ENCODE measurements at places on chromosomes 12 and 14.

GRCh38 chr12:132597333-132598316, 12.8 kb downstream of the LRCOL1 start:
- DNase-seq, result no peak

DNA sequence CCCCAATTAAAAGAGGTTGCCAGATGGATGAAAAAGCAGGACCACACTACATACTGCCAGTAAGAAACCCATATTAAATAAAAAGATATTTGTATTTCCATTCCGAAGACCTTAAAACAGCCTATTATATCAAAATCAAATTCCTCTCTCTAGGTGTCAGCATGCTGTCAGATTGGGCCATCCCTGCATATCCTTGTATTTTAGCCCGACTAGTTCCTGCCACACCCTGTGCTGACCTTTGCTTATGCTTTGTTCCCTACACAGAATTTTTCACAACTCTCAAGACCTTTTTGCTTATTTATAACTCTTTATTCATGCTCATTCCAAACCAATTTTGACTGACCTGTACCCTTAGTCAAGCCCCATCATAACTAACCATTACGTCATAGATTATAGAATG, 12.8 kb downstream of the GSKIP start:
- no peak for DNase-seq

DNA sequence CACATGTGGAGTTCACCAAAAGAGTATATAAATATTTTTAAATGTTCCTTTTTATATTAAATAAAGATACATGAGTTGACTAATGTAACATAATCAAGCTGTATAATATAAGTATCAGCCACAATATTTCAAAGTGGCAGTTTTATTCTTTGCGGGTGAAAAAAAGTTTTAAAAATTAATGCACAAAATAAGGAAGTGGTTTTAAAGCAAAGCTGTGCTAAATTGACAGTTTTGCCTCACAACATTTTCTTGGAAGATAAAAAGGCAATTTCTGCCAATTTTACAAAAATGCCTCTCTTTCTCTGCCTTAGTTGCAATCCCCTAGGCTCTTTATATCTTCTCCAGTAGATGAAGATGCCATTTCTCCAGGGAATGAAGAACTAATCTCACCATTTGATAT, 719.1 kb downstream of the C12orf50 start:
- DNase-seq, result no peak

DNA sequence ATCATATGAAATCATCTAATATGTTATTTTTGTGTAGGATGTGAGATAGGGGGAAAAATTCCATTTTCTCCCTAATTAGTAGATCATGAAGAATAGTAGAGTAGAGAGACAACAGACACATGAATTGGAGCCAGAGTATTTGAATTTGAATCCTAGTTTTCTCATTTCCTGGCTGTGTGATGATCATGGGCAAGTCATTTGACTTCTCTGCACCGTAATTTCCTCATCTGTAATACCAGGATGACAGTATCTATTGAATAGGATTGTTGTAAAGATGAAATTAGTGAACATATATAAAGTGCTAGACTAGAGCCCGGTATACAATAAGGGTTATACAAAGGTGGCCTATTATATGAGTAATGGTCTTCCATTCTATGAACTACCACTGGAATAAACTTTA, 32.2 kb upstream of the PLXNC1 start:
- no peak for DNase-seq

GRCh38 chr12:14695715-14696141, 671 bp downstream of the GUCY2C start:
- no peak for DNase-seq

DNA sequence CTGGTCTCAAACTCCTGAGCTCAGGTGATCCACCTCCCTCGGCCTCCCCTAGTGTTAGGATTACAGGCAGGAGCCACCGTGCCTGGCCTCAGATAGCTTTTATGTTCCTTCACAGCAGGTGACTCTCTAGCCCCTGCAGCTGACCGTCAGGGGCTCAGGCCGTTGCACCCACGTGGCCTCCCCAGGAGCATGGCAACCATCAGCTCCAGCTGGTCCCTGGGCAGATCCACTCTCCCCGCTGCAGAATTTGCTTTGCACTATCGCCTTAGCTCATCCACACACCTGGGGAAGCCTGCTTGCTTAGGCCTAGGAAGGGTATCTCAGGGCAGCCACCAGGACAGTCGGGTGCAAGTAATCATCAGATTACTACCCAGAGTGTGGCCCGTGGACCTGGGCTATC, 62.6 kb downstream of the TSPAN9 start:
- no peak for DNase-seq

- DNase-seq, result no peak
Measured at GRCh38 chr14:24066496-24067132, 4.7 kb upstream of the CPNE6 start.

DNA sequence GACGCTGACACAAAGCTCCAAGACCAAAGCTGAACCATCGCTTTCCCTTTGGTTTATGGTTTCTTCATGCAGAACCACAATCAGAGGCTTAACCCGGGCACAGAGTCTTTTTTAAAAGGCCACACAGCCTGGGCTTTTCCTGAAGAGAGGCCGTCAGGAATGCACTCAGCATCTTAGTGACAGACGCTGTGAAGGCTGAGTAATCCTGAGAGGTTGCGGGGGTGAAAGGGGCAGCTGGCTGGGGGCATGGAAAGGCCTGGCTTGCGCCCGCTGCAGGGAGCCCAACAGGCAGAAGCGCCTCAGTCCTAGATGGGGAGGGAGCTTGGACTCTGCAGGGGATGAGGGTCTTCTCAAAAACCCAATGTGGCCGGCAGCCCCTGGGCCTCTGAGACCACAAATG, 13.6 kb downstream of the CTDSP2 start:
- DNase-seq, result no peak

DNA sequence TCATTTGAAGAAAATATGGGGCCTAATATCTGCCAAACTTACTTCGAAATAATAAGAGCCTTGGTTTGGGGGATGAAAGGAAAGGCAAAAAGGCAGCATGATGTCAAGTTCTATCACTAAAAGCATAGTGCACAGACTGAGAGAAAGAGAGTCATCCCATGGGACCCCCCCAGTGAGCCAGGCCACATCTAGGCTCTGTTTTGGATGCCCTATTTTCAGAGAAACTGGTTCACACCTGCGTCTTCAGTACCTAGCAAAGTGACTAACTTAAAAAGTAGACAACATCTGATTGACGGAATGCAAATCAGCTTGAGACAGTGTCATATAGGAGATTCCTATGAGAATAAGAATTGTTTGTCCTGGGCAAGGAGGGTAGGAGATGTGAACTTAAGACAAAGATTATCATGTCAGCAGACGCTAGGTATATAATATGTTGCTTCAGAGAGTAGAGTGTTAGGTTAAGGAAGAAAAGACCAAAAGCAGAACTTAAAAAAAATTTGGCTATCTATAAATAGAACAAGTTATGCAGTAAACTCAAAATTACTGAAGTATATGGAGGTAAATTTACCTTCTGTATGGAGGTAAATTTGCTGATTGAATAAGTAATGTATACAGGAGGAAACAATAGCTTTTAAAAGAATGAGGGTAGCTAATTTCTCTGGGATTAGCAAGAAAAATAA, 148.2 kb downstream of the SLC41A2 start:
- no peak for DNase-seq

GRCh38 chr12:116620492-116621191, 61.5 kb downstream of the MAP1LC3B2 start:
- DNase-seq, result no peak

DNA sequence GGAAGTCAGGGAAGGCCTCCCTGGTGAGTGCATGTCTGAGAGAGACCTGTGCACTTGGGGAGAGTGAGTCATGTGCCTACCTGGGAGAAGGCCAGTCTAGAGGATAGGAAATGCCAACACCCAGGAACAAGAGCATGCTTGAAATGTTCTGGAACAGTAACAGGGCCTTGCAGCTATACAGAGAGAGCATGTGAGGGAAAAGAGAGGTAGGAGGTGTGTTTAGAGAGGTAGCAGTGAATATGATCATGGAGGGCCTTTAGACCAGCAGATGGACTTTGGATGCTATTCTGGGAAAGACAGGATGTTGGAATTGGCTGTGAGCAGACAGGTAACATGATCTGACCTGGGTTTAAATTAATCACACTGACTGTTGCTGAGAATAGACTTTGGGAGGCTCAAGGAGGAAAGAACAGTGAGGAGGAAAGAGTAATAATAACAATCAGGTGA, 1143.6 kb downstream of the FLRT2 start:
- no peak for DNase-seq

DNA sequence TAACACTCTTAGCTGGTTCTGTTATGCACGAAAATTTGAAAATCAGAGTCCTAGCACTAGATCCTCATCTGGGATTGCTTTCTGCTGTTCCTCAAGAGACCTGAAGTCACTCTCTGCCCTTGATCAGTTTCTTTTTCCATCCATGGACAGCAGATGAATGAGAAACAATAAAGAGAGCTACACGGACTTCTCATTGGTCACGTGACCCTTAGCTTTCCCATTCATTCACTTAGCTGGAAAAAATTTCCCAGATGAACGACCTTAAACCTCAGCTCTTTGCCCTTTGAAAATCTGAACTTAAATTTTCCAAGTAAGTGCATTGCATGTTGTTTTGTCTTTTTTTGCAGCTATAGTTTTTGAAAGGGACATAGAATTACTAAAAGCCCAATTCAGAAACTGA, 27.2 kb upstream of the RGS6 start:
- no peak for DNase-seq

GRCh38 chr14:67515386-67516079, 17.6 kb upstream of the PLEKHH1 start:
- no peak for DNase-seq

DNA sequence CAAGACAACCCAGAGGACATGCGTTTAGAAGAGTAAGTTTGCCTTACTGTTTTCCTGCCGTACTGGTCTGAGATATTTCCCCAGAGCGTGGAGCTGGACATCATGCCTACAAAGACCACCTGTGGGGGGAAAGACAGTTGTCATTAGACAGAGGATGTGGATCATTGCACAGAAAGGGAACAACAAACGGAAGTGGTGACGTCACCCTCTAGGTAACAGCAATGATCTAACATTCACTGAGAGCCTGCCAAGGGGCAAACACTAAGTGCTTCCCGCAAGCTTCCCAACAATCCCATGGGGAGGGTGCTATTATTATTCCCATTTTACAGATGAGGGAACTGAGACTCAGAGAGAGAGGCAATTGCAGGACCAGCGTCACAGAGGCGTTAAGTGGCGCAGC, 48.5 kb downstream of the SVOP start:
- no peak for DNase-seq

DNA sequence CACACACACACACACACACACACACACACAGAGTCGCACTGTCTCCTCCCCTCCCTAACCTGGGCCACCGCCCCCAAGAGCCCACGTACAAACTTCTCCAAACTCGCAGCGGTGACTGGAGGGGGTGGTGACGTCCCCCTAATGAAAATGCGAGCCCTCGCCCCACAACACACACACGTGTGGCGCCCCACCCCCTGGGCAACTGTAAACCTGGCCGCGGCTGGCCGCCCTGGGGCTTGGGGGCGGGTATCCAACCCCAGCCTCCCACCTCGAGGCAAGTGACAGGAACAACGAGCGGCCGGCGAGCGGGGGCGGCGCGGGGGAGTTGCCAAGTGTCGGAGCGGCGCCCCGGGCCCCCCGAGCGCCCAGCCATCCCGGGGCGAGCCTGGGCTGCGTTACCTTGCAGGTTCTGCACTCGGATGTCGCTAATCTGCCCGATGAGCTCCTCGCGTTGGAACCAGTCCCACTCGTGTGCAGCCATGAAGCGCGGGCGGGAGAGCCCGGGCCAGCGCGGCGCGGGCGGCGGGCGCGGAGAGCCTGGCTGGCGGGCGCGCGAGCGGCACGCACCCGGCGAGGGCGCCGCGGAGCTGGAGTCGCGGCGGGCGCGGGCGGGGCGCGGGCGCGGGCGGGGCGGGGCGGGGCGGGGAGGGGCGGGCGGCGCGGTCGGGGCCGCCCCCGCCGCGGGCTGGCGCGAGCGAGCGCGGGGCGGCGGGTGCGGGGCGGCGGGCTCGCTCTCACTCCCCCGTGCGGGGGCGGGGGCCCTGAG, at the start of gene CLMN:
CLMN (minus strand) TSS at position 597 of the 766 bp plus-strand sequence; CDS start at position 481, 116 bp downstream.
- peak; percentile 44 for DNase-seq

- no peak for DNase-seq
Measured at GRCh38 chr12:27796128-27796527, 16.1 kb upstream of the MANSC4 start.

DNA sequence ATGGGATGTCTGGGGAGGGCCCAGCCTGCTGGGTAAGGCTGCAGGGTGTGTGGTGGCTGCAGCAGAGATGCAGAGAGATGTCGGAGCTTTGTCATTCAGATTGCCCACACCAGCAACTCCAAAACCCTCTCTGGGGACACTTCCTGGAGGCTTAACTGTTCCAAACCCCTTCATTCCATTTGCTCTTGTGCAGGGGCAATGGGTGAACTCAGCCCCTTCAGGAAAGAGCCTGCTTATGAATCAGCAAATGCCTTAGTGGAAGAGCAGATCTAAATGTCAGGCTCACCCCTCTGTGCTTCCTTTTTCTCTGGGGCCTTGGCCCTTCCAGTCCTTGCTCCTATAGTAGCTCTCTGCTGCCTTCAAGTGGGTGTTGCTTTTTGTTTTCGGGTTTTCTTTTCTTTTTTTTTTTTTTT, 36.7 kb upstream of the GPATCH2L start:
- DNase-seq, result no peak

DNA sequence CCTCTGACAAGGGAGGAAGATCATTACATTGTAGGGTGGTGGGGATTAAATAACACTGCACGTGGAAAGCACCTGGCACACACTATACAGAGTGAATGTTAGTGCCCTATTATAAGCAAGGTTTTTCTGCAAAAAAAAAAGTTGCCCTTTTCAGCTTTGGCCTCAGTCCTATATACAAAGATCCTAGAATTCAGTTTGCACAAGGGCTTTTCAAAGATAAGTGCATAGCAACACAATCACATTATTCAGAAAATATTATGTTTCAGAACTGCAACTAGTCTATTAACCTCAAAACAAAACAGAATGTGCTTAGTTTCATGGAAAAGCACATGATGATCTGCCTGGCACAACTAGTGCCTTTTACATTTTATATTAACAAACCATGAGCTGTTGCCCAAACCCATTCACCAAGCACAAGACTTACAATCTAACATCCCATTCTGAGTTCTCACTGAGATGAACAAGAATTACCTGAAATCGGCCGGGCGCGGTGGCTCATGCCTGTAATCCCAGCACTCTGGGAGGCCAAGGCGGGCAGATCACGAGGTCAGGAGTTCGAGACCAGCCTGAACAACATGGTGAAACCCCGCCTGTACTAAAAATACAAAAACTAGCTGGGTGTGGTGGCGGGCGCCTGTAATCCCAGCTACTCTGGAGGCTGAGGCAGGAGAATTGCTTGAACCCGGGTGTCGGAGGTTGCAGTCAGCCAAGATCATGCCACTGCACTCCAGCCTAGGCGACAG, 1.8 kb downstream of the TM7SF3 start:
- DNase-seq, result no peak

Measured in NCI-H446 (cell line).